Suppressor macrophage (primary cell): ENCODE measurements at places on chromosomes 4 and X.

DNA sequence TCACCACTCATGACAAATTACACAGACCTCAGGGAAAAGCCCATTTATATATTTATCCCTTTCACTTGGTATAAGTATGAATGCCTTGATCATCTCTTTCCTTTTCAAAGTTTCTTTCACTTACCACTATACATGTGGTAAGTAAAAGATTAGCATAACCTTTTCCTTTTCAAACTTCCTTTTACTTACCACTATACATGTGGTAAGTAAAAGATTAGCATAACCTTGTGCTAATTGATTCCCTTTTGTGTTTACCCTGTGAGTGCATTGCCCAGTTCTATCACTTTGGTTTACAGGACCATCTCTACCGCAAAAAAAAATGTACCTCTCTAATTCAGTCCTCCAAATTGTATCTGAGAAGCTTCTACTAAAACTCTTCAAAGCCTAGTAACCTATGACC lies 32.7 kb upstream of the TCEANC start:
- DNase-seq, result no peak

DNA sequence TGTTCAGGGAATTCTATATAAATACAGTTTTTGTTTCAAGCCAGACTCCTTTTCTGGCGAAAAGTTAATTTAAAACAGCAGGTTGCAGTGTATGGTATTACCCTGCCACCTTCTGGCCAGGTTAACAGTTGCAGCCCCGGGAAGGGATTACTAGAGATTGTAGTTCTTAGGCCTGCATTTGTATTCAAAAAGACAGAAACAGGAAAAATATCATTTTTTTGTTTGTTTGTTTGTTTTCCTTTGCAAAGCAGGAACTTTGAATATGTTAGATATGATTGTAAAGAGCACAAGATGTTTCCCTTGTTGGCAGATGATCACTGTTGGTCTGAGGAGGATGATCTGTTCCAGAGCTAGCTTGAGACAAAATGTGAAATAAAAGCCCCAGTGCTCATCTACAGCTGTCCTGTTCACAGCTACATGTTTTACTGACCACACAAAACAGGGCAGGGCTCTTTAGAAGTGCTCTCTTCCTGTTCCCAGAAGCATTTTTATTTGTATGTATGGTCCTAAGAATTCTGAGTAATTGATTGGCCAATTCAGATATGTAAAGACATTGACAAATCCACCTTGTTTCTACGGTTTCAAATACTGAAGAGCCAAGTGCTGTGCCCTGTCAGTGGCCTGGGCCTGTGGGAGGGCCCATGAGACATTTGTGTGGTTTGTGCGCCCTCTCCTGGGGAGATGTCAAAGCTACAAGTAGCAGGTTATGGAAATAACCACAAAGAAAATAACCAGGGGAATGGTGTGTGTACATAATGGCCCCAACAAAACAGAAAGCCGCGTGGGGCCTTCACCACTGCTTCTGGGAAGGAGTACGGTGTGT lies 57.9 kb downstream of the CLDN22 start:
- peak; percentile 86 for DNase-seq

- DNase-seq, result no peak
These were observed 34.8 kb downstream of the KCNE5 start for GRCh38 chrX:109590176-109590575.

DNA sequence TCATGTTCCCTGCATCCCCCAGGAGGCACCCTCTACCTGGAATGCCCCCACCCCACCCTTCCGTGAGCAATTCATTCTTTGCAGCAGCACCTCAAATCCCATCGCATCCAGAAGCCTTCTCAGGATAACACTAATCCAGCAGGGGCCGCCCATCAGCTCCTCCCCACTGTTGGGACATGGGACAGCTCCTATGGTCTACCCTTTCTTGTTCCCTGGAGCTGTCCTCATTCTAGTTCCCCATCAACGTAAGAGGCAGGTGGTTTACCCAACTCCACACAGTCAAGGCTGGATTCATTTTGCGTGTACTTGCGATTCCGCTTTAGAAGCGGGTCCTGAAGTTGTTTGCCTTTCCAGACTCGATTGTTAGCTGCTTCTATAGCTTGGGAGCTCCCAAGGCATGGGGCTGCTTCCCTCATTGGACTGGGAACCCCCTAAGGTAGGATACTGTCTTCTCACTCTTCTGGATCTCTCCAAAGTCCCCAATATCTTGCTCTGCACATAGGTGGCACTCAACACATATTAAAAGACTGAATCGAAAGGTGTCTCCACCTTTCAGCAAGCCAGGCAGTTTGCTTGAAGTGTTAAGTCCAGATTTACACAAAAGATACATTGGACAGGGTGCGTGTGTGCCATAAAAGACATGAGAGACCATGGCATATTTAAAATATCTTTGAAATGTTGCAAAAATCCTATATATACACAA lies 942 bp upstream of the APLN start:
- DNase-seq, result peak; percentile 12

DNA sequence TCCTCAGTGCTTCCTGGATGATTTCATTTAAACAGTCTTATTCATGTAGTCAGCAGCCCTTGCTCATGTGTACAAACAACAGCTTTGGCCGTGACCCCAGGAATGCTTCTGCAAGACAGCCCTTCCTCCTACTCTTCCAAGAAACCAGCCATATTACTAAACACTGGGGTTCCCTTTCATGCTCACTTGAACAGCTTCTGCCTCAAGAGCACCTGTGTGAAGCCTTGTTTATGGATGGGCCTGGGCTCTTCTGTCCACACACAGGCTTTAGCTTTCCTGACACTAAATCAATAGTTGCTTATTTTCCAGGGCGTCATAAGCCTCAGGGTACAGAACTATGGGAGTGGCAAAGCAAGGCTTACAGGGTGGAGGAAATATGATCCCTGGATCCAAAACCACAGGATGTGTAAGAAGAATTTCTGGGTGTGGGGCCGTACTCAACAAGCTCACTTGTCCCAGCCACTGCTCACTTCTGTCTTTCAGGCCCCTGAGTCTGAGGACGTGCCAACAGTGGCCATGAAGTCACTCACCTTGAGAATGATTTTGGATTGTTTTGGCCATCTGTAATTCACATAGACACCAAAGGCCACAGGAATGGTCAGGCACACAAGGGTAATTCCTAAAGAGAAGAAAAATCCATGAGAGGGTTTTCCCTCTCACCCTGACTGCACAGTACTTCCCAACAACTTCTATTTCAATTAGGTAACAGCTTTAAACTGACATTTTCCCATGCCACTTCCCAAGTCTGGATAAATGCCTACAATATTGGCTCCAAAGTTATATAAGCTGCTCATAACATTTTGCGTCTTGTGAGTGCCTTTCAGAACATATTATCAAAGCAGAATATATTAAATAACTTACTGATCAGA lies 17.7 kb downstream of the SLC10A6 start:
- DNase-seq, result peak; percentile 12

DNA sequence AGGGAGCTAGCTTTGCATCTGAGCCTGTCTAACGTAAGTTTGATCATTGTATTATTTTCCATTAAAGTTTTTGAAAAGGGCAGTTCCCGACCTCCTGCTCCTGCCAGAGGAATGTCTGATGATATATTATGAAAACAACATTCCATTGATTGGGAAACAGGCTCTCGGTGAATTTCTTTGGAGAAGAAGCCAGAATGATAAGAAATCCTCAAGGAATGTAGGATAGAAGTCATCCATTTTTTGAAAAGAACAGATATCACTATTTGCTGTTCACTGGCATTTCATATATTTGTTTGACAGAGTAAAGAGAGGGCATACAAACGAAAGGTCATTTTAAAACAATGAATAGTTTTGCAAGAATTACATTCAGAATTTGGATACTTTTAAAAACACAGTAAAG lies 781.0 kb upstream of the HTR2C start:
- DNase-seq, result no peak

GRCh38 chr4:159110961-159111360 lies 8.1 kb downstream of the RAPGEF2 start:
- no peak for DNase-seq

DNA sequence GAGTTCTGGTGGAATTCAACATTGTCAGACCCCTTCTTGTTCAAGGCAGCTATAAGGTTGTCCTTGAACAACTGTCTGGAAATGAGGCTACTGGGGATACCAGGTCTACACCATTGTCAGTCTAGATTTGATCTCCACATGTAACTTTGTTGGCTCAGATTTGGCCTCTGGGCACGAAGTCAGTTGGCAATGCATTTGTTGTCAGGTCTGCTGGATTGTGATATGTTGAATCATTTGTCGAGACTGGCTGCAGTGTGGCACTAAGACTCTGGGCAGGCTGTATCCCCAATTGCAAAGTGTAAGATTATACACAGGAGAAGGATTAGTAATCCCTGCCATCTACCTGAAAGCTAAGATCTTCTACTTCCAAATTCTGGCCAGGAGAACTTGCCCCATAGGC lies 26.5 kb downstream of the ZNF81 start:
- no peak for DNase-seq

DNA sequence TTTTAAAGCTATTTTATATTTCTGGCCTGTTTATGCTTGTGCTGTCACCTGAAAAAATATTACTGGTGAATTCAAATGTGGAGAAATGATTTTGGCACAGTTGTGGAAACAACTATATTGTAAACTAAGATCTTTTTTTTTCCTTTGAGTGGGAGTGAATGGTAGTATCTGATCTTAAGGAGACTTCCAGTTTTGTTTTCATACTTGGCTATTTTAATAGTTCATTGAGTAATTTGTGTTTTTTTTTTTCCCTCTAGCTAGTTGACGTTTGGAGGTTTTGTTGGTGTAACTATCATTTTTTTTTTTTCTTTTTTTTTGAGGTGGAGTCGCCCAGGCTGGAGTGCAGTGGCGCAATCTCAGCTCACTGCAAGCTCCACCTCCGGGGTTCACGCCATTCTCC lies 10.5 kb downstream of the STAG2 start:
- peak; percentile 8 for DNase-seq

DNA sequence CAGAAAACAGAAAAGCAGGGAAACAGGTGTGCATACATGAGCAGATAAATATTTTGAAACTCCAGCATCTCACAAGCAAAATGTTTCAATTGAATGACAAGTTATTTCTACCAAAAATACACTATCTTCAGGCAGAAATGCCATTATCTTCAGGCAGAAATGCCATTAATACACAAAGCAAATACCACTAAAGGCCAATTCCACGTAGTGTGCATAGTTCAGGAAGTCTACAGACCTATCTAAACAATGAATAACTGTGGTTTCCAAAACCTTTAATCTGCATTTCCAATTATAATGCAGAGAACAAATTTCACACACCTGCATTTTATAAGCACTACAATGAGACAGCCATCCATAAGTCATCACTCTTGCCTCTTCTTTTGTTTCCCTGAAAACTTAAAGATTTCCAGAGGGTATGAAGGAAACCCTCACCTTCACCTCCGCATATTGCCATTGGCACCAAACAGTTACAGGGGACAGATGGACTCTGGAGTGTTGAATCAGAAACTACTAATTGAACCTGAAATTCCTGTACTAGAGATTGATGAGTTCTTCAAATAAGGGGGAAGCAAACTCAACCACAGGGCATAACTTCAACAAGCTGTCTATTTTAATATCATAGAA lies 179.0 kb downstream of the PDGFC start:
- DNase-seq, result no peak

DNA sequence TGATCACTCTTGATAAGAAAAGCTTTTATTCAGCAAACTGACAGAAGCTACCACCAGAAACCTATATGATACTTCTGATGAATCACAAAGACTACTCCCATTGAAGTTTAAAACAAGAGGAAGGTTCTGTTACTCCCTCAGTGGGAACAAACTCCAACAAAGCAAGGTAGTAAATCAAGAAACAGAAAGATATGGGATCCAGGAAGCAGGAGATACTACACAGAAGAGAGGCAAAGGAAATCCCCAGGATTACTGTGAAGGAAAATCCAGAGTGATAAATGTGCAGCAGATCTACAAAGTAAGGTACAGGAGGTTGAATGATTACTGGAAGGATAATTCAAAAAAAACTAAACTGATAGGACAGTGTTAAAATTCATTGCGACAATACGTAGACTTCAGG lies 222.4 kb downstream of the HHIP start:
- DNase-seq, result no peak

- DNase-seq, result no peak
These were observed 12.9 kb downstream of the PPP2R3B start for GRCh38 chrX:373641-374471.

- peak; percentile 14 for DNase-seq
These were observed 1.1 kb upstream of the IRF2 start for GRCh38 chr4:184475498-184475897.

DNA sequence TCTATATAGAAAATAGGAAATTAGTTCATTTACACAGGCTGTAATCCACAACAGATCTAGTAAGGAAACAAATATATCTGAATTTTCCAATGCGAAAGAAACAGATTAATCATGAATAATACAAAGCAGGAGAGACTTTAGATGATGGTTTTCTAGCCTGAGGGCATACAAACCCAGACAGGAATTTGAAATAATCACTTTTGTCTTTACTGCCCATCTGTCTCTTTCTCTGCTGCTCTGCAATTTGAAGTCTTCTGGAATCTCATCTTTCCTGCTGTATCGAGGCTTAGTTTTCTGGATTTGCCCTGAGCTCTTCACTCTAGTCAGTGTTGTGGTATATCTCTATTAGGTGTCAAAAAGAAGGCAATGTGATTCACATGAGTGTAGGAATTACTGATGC lies 711.8 kb upstream of the FAM241A start:
- DNase-seq, result no peak

DNA sequence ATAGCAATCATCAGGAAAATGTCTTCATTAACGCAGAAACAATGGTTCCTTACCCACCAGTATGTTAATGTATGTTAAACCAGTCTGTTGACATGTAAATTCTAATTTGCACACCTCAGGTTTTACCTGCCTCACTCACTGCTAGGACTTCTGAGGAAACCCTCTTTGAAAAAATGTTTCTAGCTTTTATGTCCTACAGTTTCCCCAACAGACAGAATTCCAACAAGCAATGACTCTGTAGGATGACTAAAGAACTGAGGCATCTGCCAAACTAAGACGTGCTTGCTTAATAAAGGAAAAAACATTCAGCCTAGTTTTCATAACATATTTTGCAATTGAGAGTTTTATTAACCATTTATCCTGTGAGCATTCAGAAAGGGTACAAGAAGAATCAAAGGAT lies 20.6 kb upstream of the SOX3 start:
- DNase-seq, result no peak

DNA sequence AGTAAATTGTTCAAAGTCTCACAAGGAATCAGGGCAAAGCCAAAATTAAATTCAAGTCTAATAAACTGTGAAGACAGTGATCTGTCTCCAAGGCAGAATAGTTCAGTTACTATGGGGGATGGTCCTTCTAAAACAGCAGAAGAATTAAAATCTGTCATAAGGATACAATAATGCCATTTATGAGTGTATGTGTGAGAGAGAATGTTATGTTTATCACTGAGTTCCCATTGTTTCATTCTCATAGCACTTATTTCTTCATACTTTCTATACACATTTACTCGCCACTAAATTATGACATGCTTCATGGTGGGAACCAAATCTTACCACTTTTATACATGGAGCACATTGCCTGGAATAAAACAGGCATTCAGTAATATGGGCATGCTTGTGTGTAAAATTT lies 102.5 kb downstream of the AMMECR1 start:
- DNase-seq, result no peak

GRCh38 chrX:40260146-40260747 lies 162.5 kb upstream of the BCOR start:
- DNase-seq, result peak; percentile 51

- no peak for DNase-seq
These were observed 122.9 kb downstream of the C4orf33 start for GRCh38 chr4:129218897-129219296.

GRCh38 chr4:185712350-185713024 lies 99.5 kb downstream of the SORBS2 start:
- no peak for DNase-seq
